CD4-positive, alpha-beta T cell (primary cell): ENCODE measurements at places on chromosomes 16 and 17.

- no peak for DNase-seq
These were observed 35.4 kb downstream of the KCNJ16 start for GRCh38 chr17:70110443-70110880.

DNA sequence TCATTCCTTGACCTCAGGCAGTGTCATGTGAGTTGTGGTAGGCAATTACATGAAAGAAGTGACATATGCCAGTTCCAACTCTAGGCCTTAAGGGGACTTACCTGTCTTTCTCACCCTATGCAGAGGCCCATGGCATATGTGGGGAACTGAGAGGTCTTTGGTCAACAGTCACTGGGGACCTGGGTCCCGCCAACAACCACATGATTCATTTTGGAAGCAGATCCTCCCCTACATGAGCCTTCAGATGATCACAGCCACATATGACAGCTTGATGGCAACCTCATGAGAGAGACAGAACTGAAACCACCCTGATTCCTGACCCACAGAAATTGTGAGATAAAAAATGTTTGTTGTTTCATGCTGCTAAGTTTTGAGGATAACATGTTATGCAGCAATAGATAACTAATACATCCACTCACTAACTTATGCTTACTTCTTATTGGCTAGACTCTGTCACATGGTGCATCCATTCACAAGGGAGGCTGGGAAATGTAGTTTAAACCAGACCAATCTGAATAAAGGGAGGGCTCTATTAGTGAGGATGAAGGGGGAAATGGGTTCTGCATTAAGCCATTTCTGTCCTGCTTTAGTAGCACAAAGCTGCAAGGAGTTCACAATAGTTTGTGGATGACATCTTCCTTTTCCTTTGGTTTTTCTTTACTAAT is 298.2 kb downstream of the HAPSTR1 start:
- no peak for DNase-seq

DNA sequence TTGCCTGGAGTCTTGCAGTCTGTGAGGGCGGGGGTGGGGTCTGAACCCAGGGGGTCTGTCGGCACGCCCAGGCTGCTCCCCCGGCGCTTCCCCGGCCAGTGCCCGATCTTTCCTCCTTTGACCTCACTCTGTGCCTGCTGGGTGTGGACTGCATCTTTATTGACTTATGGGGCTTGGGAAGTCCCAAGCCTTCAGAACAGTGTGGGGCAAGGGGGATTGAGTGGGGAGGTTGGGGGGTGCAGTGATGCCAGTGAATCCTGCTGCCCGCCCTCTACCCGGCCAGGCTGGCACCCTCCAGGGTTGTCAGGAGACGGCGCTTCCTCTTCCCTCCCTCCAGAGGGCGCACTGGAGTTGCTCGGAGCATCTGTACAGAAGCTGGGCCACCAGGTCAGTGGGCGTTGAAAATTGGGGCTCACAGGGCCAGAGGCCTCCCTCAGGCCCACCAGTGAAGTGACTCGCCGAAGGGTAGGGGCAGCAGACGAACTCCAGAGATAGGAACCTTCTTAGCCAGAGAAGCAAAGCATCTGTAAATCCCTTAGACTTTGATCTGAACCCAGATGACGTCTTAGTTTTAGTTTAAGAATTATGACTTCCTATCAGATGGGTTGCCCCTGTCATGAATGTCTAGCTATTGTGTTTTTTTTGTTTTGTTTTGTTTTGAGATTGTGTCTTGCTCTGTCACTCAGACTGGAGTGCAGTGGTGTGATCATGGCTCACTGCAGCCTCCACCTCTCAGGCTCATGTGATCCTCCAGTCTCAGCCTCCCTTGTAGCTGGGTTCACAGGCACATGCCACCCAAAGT is 184.8 kb upstream of the CIBAR2 start:
- DNase-seq, result peak; percentile 46

- DNase-seq, result peak; percentile 1
These were observed 49.8 kb downstream of the BRD7 start for GRCh38 chr16:50318796-50319578.

DNA sequence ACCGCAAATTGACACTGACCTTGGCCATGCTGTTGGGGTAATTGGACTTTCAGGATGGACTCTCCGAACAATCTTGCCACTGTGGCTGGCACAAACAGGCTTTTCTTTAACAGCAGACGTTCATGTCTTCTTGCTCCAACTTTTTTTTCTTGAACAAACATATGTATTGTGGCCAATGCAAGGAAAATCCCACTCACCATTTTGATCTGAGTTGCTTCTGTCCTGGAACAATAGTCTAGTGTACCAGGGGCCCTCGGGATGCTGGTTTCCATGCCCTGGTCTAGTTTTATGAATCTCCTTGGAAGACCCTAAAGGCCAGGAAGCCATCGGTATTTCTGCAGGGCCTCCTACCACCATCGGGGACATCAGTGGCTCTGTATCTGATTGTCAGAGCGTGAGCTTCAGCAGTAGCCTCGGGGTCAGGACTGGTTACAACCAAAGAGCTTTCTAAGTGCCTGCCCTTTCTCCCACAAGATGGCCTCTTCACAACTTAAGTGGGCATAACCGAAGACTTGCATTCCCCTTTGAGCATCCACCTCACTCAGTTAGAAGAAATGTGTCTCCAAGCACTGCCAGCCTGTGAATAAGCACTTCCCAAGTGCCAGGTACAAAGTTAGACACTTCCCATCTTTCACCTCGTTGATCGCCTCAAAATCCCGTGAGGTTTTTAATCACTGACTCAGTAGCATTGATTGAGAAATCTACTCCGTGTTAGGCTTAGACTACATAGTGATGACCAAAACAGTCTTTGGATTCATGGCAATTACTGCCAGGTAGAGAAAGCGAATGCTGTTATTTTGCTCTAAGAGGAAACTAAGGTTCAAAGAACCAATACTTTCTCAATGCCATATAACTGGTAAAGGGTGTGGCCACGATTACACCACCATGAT is 87.0 kb upstream of the TBX2 start:
- no peak for DNase-seq

GRCh38 chr17:66947311-66947710 is 17.2 kb upstream of the CACNG4 start:
- no peak for DNase-seq

DNA sequence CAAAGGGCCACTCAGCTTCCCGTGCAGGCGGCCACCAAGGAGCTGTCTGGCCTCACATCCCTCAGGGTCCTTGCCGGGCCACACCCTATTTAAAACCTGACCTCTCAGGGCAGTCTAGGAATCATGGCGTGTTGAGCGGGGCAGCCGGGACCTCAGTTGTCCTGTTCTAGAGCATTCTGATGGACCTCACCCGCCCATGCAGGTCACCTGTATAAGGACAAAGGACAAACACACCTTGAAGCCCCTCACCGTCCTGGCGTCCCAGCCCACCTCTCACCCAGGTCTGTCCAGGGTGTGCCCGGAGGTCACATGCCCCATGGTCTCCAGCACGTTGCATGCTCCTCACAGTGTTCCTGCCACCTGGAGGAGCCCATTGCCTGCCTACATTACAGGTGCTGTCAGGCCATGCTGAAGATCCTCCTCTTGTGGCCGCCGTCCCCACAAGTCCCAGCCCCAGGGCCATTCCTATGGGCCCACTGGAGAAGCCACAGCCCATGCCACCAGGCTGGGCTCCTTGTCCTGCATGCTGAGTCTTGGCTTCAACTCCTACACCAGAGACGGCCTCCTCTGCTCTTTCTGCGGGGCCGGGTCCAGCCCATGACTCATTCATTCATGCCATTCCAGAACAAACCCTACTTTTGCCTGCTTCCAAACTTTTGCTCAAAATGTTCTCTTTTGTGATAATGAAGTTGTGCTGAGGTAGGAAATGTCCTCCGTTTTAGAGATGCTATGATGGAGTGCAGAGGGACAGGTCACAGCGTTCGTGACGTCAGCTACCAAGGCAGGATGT is 46.3 kb downstream of the PEMT start:
- DNase-seq, result no peak

GRCh38 chr17:17950347-17950746 is 21.9 kb downstream of the TOM1L2 start:
- no peak for DNase-seq

DNA sequence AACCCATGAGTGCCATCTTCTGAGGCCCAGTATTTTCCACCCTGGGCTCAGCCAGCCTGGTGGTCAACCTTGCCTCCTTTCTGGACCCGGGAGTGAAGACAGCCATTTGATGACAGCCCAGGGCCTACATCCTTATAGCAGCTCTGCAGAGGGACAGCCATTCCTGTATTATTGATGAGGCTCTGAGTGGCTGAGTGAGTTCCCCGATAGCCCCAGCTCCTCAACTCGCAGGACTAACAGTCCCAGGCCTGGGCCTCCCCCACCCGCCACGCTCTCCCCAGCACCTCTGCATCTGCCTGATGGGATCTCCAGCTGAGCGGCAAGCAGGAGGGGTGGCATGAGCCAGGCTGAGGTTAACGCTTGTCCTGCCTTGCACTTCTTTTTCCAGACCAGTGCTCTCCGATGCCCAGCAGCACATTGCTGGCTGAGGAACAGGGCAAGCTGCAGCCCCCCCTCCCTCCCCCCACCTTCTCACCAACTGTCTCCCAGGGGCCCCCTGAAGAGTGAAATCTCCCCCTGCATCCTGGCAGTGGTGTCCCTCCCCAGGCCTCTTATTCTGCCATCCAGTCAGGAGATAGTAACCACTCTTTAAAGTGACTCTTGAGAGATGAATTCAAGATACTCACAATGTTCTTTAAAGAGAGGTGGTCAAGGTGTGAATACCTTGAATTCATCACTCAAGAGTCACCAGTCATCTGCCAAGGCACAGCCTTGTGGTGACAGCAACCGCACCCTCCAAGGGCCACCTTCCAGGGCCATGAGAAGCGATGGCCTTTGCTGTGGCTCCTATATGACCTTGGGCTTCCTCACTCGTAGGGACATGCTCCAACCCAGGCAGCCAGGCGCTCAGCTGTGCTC is 23.5 kb downstream of the CACNG5 start:
- DNase-seq, result no peak

DNA sequence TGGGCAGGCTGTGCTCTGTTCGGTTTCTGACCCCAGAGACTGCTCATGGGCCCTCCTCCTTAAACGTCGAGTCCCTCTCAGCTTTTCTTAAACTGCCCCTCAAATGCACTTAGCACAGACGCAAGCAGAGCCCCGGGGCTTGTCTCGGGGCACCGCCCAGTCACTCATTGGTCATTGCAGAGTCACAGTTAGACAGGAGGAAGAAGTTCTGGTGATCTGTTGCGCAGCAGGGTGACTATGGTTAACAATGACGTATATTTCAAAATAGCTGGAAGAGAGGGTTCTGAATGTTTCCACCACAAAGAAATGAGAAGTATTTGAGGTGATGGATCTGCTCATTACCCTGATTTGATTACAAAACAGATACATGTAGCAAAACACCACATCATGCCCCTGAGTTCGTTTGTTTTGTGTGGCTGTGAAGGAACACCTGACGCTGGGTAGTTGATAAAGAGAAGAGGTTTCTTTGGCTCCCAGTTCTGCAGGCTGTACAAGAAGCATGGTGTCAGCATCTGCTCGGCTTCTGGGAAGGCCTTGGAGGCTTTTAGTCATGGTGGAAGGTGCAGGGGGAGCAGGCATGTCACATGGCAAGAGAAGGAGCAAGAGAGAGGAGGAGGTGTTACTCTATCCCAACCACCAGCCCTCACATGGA is 387.4 kb downstream of the CPPED1 start:
- DNase-seq, result no peak

- DNase-seq, result peak; percentile 70
These were observed 76.4 kb downstream of the MRC2 start for GRCh38 chr17:62703776-62704380.

- DNase-seq, result no peak
These were observed 4.2 kb downstream of the HAS3 start for GRCh38 chr16:69109486-69110270.

DNA sequence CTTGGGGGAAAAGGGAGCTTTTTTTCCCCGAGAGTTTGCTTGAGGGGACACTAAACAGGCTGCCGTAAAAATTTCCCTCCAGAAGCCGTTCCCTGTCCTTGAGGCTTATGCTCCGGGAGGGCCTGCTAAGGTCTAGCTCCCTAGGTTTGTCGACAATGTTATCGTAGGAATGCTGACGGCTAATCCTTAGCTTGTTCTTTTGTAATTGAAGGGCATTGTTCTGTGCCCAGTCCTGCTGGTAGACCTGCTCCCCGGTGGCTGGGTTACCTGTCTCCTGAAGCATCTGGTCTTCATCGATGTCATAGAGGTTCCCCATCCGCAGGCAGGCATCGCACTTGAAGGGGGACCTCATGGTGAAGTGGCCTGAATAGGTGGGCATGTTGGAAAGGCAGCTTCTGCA is 418.7 kb downstream of the GRIN2A start:
- no peak for DNase-seq

- DNase-seq, result no peak
These were observed 18.2 kb downstream of the DDX42 start for GRCh38 chr17:63792055-63792729.

DNA sequence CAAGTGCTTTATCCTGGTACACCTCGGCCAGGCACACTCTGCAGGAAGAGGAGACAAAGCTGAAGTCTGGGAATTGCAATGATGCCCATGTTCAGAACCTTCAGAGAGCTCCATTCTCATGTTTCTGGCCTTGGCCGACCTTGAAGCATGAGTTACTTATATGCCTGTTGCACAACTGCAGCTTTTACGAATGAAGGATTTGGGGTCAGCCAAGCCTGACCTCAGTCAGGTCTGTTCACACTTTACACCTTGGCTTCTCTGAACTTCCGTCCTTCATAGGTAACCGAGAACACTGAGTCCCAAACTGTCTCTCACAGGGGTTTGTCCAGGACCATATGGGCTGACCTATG is 66.7 kb downstream of the GTF3C1 start:
- DNase-seq, result no peak
